ENCODE measurements at places on chromosomes 12 and 14. TPM values are rescaled to one million over a fixed set of nuclear protein-coding genes. Genes with fewer than 3 reads are reported as not detected.

The ULK1 gene
- 47.8 TPM for total RNA-seq

The LRRC10 gene
- 21.1 TPM for total RNA-seq

The SLC6A13 gene
- total RNA-seq: 2.8 TPM

The IRAK3 gene
- total RNA-seq: 9.3 TPM

The MGP gene
- 660 TPM for total RNA-seq

The SLC6A12 gene
- total RNA-seq: 2.9 TPM

The COX8C gene
- 1.1 TPM for total RNA-seq

DNA sequence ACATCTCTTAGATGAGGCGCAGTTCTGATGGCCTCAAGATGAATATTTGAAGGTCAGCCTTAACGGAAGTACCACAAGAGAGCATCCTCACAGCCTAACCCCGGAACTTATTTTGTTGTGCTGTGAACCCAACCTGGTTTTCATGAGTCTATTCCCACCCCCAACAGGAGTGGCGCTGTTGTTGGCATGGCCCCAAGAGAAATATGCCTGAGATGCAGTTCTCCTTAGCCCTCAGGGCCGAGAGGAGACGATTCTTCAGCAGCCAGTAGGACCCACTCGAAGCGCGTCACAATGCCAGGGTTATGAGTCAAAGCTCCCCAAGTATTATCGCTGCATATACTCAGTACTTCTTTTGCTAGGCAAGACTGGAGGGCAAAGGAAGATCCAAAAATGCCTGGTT is 24.5 kb upstream of the BCL11B start:
- DNase-seq: no peak

The KRT82 gene
- not detected for total RNA-seq

DNA sequence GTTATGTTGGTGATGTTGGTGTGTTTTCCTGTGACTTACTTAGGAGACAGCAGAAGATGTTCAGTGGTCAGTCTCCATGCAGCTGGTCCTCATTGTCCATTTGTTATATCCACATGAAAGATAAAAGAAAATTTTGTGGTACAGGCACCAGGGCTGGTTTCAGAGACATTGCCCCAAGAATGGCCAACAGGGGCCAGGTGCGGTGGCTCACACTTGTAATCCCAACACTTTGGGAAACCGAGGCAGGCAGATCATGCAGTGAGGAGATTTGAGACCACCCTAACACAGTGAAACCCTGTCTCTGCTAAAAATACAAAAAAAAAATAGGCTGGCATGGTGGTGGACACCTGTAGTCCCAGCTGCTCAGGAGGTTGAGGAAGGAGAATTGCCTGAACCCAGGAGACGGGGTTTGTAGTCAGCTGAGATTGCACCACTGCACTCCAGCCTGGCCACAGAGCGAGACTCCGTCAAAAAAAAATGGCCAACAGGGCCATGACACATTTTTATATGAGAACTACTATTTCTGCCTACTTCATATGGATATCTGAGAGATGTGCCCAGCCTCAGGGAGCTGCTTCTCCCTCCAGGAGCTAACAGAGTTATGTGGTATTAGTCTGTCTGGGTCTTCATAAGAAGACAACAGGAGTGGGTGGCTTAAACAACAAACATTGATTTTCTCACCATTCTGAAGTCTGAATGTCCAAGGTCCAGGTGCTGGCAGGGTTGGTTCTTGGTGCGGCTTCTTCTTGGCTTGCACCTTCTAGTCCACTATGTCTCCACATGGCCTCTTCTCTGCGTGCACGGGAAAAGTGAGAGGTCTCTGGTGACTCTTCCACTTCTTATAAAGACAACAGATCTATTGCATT is 821.7 kb downstream of the TMEM121 start:
- DNase-seq: no peak

- DNase-seq: no peak
Observed at GRCh38 chr12:26854031-26854390, 21.0 kb upstream of the ITPR2 start.

The INSM2 gene
- total RNA-seq: not detected

DNA sequence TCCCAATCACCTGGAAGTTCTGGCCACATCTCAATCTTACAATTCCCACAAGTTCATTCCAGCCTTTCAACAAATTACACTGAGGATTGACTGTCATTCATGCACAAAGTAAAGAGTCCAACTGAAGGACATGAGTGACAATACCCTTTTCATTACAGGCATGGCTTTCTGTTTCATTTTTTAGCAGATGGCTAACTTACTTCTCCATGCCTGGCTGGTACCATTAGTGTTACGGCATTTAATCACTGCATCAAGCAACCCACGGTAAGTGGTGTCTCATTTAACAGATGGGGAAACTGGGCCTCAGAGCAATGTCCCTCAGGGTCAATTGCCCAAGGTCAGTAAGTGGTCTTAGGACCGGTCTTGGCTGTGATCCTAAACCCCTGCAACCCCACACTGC is 114.4 kb downstream of the PRICKLE1 start:
- no peak for DNase-seq

- no peak for DNase-seq
Observed at GRCh38 chr12:78060186-78060585, 229.5 kb downstream of the NAV3 start.

DNA sequence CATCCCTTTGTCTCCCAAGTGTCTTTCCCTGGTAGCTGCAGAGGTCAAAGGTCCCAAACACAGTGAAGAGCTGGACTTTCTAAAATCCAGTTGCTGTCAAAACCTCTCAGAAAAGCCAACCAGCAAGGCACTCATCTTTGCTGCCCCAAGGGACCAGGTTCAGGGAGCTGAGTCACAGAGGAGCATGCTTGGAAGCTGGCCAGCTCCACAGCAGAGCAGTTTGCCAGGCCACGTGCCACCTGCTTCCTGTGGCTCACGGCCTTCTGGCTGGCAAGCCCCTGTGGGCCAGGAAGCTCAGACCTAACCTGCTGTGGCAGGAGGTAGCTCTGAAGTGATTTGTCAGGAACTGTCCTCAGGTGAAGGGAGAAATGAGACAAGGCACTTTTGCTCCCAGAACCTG is 3.6 kb downstream of the ISCU start:
- DNase-seq: peak; percentile 83

DNA sequence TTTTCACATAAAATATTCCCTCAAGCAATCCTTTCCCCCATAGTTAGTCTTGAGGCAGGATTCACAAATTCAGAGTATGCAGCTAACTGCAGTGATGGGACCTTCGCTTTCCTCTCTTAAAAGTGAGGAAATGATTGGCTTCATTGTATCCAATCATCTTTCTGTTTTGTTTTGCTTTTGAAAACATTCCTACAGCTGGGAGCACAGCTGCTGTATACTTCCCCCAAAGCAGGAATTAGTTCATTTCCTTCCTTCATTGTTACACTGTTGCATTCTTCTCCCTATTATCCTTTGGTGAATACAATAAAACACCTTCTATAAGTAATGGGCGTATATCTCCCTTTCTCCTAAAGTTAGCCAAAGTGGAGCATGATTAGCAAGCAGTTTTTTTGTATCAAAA is 9.4 kb upstream of the GAS2L3 start:
- no peak for DNase-seq

The BDKRB2 gene
- total RNA-seq: 1.2 TPM

The GLT8D2 gene
- total RNA-seq: 13.8 TPM

DNA sequence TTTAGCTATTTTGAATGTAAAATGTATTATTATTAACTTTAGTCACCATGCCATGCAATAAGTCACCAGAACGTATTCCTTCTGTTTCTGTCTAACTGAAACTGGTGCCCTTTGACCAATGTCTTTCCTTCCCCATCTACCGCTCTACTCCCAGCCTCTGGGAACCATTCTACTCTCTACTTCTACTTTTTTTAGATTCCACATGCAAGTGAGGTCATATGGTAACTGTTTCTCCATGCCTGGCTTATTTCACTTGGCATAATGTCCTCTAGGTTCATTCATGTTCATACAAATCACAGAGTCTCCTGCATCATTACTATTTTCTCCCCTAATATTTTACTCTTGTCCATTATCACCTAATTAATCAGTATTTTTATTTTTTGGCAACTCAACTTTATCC is 160.1 kb downstream of the TMX1 start:
- DNase-seq: no peak

DNA sequence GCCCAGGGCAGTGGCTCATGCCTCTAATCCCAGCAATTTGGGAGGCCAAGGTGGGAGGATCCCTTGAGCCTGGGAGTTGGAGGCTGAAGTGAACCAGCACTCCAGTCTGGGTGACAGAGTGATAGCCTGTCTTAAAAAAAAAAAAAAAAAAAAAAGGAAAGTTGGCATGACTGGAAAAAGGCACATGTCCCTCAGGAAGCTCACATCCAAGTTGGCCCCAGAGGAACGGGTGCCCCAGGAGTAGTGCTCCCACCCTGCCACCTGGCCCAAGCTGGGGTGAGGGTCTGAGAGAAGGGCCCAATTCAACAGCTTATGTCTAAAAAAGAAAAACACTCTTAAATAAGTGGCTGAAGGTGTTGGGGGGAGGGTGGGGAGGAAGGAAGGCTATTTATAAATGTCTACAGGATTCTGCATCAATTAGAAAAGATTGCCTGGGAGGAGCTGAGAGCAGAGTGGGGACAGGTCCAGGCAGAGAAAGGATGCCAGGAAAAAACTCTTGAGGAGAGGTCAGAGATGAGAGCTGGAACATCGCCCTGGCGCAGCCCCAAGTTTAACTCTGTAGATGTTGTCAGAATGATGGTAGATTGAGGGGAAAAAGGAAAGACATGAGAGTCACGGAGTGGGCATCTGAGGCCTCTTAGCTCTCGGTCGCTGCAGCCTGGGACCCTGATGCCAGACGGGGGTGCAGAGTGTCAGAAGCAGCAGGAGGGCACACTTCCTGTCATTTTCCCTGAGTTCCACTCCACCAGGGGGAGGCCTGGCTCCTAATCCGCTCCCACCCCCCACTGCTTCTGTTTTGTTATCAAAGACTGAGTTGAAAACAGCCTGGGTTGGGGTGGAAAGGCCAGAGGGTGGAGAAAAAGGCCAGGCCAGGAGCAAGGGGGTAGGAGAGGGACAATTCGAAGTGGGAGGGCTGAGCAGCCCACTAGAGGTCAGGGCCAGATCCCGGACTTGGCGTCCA is 7.3 kb downstream of the SPRYD3 start:
- DNase-seq: peak; percentile 93

DNA sequence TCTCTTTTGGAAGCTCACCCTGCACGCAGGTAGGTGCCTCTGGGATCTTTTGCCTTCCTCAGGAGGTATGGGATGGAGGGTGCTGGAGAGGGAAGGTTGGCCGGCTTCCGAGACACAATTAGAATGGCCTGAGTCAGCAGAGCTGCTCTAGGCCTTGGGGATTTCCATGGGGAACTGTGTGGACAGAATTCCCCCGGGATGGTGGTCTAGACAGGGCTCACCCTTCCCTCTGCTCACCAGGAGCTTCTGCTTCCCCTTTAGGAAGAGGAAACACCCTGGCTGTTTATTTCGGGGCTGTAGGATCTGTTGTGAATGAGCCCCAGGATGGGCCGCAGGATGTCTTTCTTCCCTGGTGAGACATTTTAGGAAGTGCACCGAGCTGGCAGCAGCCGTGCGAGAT is 43.7 kb upstream of the TMED10 start:
- no peak for DNase-seq

GRCh38 chr12:3155702-3156370 is 78.7 kb downstream of the TSPAN9 start:
- DNase-seq: no peak

The CNTN1 gene
- 0.40 TPM for total RNA-seq

DNA sequence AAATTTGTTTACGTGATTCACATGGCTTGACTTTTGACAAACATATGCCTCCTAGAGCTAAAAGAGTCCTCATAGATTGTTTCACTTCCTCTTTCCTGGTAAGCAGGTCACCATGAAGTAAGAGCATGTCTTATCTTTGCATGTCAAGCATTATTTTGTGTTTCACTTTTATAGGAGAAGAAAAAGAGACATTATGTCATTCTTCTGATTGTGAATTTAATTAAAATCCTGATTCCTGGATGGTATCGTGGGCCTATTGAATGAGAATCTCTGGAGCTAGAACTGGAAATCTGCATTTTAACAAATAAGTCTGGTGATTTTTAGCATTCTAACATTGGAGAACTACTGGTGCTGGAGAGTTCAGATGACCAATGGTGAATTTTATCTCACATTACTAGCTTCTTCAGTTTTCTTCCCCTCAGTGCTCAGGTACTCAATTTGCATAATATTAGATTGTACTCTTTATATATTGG is 218.6 kb upstream of the ATP2B1 start:
- no peak for DNase-seq

- peak; percentile 29 for DNase-seq
Observed at GRCh38 chr12:25236190-25236589, 14.5 kb downstream of the KRAS start.

DNA sequence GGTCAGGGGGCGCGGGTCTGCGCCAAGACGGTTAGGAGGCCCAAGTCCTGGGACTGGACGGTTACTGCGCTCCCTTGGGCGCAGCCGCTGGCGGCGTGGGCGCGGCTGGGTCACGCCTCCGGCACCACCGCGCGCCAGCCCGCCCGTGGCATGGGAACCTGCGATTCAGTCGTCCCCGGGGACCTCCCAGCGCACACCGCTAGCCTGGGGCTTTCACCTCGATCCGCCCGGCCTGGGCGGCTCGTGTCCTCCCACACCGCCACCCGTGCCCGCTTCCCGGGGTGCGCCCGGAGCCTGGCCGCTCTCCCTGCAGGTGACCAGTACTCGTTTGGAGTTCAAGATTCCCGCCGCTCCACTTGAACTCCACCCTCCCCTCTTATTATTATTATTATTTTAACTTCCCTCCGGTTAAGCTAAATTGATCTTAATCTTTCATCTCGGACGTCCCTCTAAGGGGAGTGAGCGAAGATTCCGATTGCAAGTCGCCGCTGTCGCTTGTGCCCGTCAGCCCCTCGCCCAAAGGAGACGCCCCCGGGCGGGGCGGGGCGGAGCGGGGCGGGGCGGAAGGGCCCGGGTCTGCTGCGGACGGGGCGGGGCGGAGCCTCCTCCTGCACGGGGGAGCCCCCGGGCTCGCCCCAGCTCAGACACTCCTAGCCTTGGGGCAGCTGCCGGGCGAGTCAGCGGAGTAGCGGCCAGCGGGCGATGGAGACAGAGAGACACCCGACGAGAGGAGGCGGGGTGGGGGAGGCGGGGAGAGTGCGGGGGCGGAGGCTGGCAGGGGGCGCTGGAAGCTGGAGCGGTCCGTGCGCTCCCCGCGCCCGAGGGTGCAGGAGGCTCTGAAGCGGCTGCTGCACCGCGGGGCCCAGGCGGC is at the start of gene KCNMB4:
Gene KCNMB4, plus strand, starts transcription at position 643 of the 871 bp plus-strand sequence. CDS start 445 bp downstream, outside the sequence.
- peak; percentile 90 for DNase-seq

The MAP3K9 gene
- 1.6 TPM for total RNA-seq

GRCh38 chr12:131128556-131128955 is 174.8 kb downstream of the ADGRD1 start:
- no peak for DNase-seq

- no peak for DNase-seq
Observed at GRCh38 chr14:61279082-61279481, 2.1 kb downstream of the TMEM30B start.

- peak; percentile 21 for DNase-seq
Observed at GRCh38 chr14:99524091-99524661, 43.0 kb downstream of the CCNK start.

DNA sequence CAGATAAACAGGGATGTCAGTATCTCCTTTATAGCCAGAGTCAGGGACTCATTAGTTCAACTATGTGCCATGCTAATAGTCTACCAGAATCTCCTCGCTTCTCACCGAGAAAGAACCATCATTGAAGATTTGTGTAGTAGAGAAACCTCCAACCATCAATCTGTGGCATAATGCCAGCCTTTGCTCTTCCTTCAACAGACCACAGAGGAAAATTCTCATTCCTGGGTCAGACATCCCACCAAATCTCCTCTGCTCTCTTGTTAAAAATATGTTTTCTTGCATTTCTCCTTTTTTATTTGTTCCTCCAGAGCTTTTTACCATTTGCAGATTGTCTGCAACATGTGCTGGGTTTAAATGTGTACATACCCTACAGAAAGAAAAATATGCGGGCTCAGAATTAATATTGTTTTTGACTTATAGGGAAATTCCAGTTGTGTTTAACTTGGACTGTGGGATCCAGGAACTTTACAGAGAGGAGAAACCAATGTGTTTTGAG is 64.9 kb downstream of the LLPH start:
- no peak for DNase-seq

Data from right cardiac atrium (tissue), 5 donors.